ENCODE measurements at places on chromosomes 12 and 14.

DNA sequence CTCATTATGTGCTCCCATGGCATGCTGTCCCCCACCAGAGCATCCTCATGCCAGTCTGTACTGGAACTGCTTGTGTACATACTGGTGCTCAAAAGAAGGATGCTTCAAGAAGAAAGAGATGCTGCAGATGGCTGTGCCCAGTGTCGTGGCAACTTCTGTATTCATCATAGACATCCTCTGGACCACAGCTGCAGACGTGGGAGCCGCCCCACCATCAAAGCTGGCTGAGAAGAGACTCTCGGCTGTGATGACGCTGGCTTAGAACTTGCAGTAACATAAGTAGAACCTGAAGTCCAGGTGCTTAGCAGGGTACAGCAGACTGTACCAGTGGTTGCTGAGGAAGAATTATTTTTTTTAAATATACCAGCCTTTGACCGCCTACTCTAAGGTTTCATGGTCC lies 112.6 kb upstream of the ARHGAP5 start:
- DNase-seq, result no peak

DNA sequence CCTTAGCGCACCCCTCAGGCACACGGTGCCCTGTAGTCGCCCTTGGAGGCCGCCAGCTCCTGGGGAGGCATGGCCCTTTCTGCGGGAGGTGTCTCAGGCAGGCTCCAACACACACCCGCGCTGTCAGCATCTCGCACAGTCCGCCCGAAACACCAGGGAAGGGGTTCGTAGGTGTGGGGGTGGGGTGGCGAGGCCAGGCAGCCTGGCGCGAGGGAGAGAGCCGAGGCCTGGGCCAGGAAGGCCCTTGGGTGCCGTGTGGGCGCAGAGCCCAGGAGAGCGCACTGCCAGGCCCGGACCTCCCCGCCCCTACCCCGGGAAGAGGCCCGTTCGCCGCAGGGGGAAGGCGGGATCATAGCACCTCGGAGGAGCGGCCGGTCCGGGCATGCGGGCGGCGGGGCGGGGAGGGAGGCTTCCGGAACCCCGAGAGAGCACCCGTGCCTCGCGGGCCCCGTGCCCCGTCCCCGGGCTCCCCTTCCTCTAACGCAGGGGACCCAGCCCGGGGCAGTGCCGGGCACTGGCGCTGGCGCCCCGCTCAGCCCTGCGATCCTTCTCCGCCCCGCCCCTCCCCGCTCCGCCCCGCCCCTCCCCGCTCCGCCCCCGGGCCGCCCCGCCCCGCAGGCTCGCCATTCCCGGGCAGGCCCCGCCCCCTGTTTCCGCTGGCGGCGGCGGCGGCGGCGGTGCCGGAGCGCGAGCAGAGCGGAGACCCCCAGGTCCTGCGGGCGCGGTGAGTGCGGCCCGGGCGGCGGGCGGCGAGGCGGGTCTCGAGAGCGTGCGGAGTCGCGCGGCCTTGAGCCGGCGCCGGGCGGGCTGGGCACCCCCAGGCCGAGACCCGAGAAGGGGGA lies at the start of gene TSPAN9:
TSS of gene TSPAN9 (plus strand) at position 650 of the 842 bp plus-strand sequence. CDS start 123,815 bp downstream, outside the sequence.
- DNase-seq, result no peak

DNA sequence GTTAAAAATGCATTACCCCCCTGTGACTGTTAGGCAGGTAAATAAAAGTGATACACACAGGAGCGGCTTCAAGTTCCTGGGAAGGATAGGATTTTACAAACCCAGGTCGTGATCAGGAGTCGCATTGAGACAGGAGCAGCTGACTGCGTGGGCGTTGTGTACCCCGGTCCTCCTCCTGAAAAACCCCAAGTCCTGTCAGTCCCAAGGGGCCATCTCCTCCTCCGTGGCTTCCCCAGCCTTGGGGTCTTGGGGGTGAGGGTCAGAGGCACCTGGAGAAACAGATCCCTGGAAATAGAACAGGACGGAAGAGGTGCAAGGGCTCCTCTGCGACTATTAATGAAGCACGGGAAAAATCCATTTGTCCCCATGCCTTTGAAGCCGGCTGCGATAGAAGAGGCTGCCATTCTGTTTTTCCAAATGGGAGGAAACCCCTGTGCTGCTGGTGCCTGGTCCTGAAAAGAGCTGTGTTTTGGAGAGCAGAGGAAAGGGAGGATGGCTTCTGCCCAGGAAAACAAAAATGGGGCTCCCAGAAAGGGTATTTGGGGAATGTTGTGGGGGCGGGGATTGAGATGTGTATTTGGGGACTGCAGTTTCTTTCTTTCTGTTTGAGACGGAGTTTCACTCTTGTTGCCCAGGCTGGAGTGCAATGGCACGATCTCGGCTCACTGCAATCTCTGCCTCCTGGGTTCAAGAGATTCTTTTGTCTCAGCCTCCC lies 143.1 kb downstream of the ZNF664 start:
- DNase-seq, result no peak

GRCh38 chr12:31820832-31821231 lies 92.0 kb upstream of the AMN1 start:
- no peak for DNase-seq

DNA sequence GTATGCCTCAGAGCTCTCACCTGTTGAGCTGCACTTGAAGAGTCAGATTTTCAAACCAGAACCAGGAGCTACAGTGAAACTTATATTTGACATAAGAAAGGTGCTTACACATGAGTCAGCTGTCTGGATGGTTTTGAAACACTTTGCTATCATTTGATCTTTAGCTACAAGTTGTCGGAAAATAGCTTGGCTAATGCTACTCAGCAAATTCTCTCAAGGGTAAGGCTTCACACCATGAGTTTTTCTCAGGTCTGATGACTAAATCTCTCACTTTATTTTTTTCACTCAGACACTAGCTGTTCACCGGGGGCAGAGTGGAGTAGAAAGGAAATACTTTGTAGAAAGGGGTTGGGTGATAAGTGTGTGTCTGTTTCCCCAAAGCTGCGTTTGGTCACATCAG lies 171.8 kb downstream of the FLRT2 start:
- DNase-seq, result peak; percentile 3

- no peak for DNase-seq
Measured at GRCh38 chr12:89461190-89461589, 63.4 kb downstream of the GALNT4 start.

DNA sequence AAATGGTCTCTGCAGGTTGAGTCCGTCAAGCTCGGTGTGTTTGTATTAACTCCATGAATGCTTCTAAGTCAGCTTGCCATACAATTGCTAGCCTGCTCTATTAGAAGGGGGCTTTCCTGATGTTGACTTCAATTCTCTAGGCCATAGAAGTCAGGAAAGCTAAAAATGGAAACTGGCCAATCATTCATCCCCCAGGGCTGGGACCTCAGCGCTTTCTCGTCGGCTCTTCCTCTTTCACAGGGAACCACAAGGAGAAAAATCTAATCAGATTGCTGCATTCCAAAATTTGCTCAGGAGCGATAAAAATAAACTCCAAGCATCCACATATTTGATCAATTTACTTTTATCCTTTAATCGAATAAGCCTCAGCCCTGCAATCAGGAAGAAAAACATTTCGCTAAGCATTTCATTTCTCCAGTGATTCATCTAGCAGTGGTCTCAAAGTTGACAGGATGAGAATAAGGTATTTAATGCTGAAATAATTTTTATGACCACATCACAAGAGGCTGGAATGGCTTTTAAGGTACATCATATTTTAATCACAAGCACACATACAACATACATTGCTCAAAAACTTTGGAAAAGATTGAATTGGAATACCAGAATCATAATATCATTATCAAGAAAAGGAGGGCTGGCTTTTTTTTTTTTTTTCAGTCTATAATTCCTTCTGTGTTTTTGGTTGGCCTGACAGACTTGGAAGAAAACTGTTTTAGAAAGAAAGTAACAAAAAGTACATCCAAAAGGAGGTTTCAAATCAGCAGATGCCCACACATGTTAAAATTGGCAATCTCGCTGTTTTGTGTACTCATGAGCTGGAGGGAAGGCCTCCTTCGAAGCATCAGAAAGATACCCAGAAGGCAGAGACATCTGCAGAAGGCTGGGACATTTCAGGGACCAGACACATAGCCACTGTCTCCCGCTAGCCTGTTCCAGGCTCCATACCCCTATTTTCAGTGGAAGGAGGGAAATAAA lies 316.3 kb downstream of the NUAK1 start:
- peak; percentile 8 for DNase-seq

GRCh38 chr12:94805749-94806529 lies 155.6 kb upstream of the TMCC3 start:
- peak; percentile 78 for DNase-seq

GRCh38 chr14:51328772-51329353 lies 88.8 kb downstream of the TMX1 start:
- no peak for DNase-seq

DNA sequence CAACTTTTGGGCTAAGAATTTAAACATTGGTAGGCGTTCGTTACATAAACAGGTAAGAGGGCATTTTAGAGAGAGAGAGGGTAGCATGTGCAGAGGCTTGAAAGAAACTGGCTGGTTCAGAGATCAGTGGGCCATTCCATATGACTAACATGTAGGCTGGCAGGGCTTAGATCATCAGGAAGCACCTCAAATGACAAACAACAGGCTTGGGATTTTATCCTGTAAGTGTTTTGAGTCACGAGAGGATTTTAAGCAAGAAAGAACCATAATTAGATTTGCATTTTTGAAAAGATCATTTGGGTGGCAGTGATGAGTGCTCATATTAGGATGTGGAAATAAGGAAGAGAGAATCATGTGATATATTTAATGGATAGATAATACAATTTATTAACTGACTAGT lies 8.7 kb upstream of the PLEKHA5 start:
- no peak for DNase-seq

DNA sequence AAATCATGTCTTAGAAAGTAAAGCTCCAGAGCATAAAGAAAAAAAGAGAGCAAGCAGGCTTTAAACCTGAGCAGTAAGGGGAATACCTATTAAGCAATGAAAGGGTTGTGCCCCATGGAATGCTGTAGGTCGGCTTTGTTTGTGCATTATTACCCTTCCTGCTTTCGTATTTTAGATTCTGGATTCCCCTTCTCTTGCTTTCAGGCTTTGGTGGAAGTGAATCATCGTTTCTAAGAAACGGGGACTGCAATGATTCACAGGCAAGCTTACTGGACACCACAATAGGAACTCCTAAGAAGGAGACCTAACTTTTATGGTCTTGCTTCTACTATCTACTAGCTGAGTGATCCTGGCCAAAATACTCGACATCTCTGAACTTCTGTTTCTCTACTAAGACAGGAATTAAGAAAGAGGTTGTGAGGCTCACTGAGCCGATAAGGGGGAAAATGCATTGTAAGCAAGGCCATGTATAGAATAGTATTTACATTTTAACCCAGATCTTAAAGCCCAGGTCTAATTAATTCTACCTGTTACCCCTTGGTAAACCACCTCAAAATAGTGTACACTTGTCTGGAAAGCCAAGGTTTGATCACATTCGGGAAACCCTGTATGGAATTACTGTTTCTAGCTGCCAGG lies 1.2 kb upstream of the BMAL2 start:
- peak; percentile 93 for DNase-seq

- no peak for DNase-seq
Measured at GRCh38 chr12:49783917-49784676, 42.7 kb downstream of the TMBIM6 start.

- peak; percentile 93 for DNase-seq
Measured at GRCh38 chr14:35159742-35160409, 37.5 kb downstream of the PRORP start.

DNA sequence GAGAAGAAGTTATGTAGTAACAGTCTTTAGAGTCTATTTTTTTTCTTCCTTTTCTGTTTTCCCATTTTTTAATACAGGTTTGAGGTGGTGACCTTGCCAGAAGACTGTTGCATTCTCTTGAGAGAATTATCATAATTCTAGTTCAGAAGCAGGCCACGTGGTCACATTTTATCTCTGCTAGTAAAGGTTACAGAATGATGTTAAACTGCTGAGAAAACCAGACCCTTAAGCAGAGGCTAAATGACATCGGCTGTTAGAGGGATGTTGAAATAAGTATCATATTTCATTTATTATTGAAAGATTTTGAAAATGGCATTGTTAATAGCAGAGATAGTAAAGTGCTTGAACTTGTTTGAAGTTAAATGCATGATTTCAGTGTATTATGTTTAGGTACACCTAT lies 49.2 kb downstream of the BRMS1L start:
- no peak for DNase-seq

GRCh38 chr12:9872742-9873141 lies 3.6 kb upstream of the CLEC2B start:
- no peak for DNase-seq

DNA sequence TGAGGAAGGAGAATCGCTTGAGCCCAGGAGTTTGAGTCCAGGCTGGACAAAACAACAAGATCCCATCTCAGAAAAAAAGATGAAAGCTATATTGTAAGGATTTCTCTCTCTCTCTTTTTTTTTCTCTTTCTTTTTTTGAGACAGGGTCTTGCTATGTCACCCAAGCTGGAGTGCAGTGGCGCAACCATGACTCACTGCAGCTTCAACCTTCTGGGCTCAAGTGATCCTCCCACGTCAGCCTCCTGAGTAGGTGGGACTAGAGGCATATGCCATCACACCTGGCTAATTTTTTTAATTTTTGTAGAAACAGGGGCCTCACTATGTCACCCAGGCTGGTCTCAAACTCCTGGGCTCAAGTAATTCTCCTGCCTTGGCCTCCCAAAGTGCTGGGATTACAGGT lies 5.8 kb upstream of the MRPL42 start:
- no peak for DNase-seq

- DNase-seq, result no peak
Measured at GRCh38 chr14:76706811-76707210, 54.5 kb upstream of the VASH1 start.

DNA sequence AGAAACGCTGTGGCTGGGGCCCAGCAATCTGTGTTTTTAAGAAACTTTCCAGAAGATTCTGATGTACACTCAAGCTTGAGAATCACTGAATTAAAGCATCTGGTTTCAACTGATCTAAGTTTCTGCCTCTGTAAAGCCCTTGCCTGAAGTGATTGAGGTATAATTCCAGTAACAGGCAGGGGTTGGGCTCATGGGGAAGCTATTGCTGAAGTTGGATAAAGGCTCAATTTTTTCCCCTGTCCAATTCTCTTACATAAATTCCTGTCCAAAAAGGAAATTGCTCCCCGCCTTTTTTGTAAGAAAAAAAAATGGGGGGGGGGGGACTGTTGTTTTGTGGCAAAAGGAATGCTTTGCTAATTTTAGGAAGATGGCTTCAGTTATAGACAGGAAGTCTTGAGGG lies 337.4 kb downstream of the NUAK1 start:
- no peak for DNase-seq

DNA sequence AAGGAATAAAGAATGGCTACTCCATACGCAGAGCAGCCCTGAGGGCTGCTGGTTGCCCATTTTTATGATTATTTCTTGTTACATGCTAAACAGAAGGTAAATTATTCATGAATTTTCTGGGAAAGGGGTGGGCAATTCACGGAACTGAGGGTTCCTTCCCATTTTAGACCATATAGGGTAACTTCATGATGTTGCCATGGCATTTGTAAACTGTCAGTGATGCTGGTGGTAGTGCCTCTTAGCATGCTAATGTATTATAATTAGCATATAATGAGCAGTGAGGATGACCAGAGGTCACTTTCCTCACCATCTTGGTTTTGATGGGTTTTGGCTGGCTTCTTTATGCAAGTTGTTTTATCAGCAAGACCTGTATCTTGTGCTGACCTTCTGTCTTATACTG lies 273.0 kb downstream of the FUT8 start:
- no peak for DNase-seq

All from non-pigmented ciliary epithelial cell (primary cell).